T-helper 2 cell (primary cell): ENCODE measurements at places on chromosomes 16 and 17.

GRCh38 chr17:28615260-28615940, 1.4 kb upstream of the RSKR start:
- no peak for DNase-seq

DNA sequence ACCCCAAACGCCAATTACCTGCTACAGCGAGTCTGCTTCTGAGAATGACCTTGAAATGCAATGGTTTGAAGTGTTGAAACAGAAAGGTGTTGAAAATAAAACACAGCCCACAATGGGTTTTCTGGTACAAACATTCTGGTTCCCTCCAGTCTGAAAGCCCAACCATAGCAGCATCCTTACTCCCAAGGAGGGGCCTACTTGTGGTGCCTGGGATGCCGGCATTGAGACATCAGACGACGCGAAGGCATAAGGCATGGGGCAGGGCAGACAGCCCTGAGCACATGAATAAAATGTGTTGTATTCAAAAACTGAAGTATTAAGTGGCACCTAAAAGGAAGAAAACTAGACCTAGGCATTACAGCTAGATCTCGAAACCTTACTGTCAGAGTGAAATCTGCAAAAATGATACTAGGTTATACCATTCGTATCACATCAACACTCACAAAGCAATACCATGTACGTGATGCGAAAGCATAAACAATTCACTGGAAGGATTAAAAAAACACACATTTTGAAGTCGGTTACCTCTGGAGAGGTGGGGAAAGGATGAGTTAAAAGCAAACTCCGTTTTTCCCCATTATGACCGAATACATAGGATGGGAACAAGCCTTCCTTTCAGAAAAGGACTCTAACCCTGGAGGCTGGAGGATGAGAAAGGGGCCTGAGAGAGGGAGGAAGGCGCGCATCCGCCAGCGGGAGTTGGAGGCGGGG, 702 bp downstream of the NUDT21 start:
- DNase-seq: peak; percentile 43

DNA sequence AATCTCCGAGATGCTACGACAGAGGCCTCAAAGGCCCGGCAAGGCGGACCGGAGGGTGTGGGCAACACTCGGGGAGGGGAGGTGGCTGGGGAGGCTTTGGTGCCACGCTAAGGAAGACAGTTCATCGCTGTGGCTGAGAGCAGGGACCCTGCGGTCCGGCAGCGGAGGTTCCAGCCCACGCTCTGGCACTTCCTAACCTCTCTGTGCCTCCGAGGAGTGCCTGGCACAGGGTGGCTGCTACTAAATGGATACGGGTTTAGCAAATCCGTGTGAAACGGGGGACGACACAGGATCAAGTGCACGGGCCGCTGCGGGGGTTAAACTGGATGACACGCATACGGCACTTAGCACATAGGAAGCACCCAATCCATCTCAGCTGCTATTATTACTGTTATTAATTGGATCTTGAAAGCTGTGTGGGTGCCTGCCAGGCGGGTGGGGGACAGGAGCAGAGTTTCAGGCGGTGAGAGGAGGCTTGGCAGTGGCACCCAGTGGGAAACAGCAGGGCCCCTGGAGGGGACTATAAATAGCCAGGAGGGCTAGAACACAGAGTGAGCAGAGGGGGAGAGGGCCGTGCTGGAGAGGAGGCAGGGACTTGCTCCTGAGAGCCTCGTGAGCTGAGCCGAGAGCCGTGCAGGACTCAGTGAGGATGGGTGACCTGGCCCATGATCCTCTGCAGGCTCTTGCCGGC, 45.0 kb downstream of the ABR start:
- no peak for DNase-seq

DNA sequence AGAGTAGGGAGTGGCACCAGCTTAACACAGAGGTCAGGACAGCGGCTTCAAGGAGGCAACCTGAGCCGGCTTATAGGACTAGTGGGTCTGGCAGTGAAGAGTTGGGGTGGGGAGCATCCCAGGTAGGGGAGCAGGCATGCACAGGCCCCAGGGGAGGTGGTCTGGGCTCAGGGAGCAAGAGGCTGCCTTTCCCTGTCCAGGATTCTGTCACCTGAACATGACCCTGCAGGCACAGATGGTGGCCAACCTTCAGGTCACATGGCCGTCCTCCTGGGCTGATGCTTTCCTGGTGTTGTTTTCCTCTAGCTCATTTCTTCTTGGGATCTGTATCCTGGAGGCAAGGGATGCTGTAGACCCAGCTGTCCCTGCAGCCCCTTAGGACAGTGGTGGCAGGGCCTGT, 3.5 kb upstream of the MYO15A start:
- DNase-seq: no peak

- no peak for DNase-seq
Observed at GRCh38 chr16:81784072-81784795, 5.1 kb downstream of the PLCG2 start.

GRCh38 chr16:66872559-66872942, 7.8 kb upstream of the PDP2 start:
- no peak for DNase-seq

DNA sequence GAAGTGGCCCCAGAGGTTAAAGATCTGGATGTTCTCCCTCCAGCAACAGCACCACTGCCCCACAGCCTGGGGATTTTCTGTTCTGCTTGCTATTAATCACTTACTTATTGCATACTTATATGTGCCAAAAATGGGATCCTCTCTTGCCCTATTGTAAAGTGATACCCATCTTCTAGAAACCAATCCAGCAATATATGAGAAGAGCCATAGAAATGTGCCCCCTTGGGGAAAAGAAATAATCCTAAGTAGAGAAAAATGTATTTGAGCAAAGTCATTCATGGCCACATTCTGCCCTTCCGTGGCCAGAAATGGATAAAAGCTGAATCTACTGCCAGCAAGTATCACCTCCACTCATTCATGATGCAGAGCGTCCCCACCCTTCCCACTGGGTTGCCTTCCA, 20.9 kb downstream of the SOST start:
- no peak for DNase-seq

- no peak for DNase-seq
Observed at GRCh38 chr17:66971730-66972441, 7.4 kb downstream of the CACNG4 start.

DNA sequence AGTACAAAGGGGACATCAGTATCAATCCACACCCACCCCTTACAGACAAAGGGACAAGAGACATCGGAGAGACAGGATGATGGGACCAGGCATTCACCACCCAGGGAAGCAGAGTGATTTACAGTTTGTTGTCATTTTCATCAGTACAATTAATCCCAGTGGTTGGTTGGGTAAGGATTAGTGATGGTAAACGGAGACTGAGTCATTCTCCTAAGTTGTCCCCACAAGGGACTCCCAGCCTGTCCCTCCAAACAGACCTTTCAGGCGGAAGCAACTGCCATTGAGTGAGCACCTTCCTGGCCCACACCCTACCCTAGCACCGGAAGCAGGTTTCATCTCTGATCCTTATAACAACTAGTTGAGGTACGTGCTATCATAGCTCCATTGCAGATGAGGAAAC, 11.2 kb downstream of the PPL start:
- DNase-seq: no peak

DNA sequence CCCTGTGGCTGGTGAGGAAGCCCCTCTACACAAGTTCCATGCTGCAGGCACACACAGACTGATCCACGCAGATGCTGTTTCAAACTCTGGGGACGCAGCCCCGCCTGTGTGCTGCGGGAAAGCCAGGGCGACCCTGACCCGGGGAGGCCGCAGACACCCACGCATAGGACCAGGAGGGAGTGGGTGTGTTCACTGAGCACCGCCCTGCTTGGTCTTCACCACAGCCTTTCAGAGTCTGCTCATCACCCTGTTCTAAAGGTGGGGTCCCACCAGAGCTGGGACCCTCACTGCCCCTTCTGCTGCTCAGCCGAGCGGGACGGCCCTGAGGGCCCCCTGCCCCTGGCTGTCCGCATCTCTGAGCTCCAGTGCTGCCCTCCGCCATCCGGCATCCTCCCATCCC, 7.5 kb downstream of the TSPAN10 start:
- no peak for DNase-seq

DNA sequence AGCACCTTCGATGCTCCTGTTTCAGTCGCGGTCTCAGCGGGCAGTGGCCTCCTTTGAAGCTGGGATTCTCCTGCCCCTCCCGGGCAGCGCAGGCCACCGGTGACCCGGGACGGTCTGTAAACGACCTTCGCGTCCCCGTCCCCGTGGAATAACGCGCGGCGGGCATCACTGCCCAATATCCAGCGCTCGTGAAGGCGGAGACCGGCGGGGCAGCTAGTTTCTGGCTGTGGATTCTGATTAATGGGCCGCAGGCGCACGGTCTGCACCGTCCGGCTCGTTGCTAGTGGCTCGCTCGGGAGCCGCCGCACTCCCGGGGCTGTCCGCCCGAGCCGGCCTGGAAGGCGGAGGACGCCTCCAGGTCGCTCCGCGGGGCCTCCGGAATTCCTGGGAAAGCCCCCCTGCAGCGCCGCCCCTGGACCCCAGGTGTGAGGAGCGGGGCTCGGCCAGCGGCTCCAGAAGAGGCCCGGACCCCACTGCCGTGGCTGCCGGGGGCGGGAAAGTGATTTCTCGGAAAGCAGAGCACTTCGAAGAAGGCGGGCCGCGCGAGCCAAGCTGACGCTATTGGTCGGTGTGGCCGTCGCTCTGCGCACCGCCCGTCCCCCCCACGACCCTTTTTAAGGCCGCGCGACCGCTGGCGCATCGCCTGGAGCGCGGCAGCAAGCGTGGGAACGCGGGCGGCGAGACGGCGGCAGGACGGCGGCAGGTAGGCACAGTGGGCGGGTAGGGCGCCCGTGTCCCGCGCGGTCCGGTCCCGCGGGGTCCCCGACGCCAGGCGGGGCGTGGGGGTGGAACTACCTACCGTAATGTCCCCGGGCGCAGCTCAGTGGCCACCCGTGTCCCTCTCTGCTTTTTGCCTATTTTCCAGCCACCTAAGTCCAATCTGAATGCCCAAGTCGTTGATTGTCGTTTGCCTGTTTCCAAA, at the start of gene IRF8:
IRF8 (plus strand) TSS at position 642 of the 922 bp plus-strand sequence. CDS start 3,854 bp downstream, outside the sequence.
- DNase-seq: peak; percentile 59

- DNase-seq: no peak
Observed at GRCh38 chr16:57648125-57648524, 19.7 kb downstream of the ADGRG1 start.

- DNase-seq: no peak
Observed at GRCh38 chr17:76578376-76578775, 7.3 kb downstream of the ST6GALNAC2 start.

DNA sequence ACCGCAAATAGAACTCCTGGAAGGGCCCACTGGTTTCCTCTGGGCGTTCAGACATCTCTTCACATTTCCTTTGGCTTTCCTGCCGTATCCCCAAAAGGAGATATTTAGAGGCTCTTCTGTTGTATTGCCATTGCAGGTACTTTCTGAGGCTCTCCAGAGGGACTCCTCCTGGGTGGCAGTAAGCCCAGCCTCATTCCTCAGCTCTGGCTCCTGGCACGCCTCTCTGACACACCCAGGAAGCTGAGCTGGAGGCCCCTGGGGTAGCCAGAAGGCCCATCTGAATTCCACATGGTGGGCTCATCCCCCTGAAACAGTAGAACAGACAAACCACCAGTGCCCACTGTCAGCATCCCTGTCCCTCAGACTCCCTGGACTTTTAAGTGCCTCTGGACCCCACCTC, 206.7 kb downstream of the PARN start:
- no peak for DNase-seq

- DNase-seq: no peak
Observed at GRCh38 chr17:16026895-16027294, 27.3 kb downstream of the TTC19 start.

DNA sequence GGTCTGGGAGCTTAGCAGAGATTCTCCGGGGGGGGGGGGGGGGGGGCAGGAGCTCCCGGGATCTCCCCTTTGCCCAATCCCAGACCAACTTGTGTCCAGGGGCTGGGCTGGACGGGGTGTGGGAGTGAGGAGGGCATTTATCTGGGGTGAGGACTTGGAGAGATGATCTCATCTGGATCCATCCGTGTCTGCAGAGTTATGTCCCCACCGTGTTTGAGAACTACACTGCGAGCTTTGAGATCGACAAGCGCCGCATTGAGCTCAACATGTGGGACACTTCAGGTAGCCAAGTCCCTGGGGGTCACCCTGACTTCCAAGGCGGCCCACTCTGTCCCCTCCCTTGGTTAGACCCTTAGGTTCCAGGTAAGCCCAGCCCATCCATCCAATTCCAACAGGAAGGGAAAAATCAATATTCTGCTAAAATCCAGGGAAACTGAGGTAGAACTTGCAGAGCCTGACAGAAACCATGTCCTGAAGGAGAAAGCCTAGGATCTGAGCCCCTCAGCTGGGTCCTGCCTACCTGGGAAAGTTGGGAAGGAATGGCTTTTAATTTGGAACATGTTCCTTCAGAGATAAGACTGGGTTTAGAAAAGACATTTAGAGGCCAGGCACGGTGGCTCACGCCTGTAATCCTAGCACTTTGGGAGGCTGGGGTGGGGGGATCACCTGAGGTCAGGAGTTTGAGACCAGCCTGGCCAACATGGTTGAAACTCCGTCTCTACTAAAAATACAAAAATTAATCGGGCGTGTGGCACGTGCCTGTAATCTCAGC, 921 bp downstream of the RND2 start:
- no peak for DNase-seq

DNA sequence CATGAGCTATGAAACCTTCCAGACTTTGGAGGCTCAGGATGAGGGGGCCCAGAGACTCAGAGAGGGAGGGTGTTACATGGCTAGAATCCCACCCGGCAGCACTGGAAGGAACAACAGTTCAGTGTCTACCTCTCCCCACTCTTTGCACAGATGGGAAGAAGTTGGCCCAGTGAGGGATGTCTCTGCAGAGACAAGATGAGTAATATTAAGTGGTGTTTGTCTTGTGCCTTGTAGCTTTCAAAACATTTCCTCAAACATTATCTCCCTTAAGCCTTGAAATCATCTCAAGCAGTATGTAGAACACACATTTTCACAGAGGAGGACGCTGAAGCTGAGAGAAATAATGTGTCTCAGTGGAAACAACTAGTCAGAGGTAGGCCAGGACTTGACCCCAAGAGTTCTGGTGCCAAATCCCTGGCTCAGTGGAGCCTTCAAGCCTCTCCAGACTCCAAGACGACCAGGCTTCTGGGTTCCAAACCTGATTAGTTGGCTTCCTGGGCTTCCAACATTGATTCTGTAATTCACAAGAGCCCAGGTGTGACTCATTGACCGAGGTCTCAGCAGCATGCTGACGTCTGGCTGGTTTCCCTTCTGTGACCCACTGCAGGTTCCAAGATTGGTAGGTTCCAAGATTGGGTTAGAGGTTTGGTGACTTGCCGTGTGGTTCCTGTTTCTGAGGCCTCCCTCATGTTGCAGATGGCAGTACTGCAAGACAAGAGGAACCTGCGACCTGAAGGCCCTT, 7.4 kb downstream of the RNF112 start:
- DNase-seq: no peak
